GM23248 (cell line): ENCODE measurements at places on chromosomes 1 and 21. TPM values are rescaled to one million over a fixed set of nuclear protein-coding genes. Genes with fewer than 3 reads are reported as not detected.

- DNase-seq: peak; percentile 47
These were observed 25.2 kb upstream of the RCAN1 start for GRCh38 chr21:34639882-34640788.

- DNase-seq: no peak
These were observed 19.2 kb downstream of the MAB21L3 start for GRCh38 chr1:116130356-116130755.

DNA sequence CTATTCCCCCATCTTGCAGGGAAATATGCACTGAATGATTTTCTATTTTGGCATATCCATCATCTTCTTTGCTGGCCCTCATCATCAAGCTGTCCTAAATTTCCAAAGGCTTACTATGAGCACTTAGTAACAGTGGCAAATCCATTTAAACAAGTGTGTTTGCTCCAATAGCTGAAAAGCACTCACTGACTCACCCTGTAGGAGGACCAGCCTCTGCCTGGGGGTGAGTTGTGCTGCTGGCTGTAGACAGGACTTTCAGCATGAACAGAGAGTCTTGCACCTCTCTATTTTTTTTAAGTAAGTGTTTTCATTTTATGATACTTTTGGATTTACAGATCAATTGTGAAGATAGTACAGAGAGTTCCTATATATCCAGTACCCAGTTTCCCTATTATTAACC lies 97.3 kb downstream of the SLC35F3 start:
- no peak for DNase-seq

DNA sequence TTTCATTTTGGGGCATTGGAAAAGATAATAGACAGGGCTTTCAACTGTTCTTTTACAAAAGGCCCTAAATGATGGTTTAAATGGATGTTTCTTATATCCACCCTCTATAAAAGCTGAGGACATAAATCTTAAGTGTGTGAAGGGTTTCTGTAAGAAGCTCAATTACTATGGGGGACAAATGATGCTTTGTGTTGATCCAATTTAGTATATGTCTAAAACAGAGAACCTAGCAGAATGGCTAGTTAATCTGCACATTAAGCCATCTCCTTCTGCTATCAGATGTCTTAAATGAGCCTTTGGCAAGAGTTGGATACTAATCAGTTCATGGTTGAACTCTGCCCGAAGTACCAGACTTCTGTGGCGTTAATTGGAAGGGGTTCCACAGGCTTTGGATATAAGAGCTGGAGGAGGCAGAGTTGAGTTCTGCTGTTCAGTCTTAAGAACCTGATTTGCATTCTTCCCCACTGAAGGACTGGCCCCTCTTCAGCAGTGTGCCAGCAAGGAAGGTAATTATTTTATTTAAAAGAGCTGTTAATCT lies 43.1 kb downstream of the PTGFRN start:
- DNase-seq: no peak

GRCh38 chr1:203180611-203181330 lies 5.1 kb upstream of the MYBPH start:
- no peak for DNase-seq

- no peak for DNase-seq
These were observed 9.9 kb upstream of the PLEKHG5 start for GRCh38 chr1:6501279-6501813.

- peak; percentile 80 for DNase-seq
These were observed 153.2 kb downstream of the TGFB2 start for GRCh38 chr1:218498056-218498938.

- DNase-seq: no peak
These were observed 5.9 kb upstream of the CAMK2N1 start for GRCh38 chr1:20491866-20492265.

DNA sequence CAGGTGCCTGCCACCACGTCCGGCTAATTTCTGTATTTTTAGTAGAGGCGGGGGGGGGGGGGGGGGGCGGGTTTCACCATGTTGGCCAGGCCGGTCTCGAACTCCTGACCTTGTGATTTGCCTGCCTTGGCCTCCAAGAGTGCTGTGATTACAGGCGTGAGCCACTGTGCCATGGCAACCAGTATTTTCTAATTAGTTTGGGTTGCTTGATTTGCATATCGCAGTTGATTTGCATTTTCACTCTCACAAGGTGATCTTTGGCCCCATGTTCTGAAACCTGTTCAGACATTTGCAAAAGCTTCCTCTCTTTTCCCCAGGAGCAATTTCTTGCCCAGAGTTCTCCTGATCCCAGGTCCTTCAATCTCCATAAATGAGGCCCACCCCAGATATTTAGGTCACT lies 1.7 kb downstream of the TOR3A start:
- DNase-seq: no peak

DNA sequence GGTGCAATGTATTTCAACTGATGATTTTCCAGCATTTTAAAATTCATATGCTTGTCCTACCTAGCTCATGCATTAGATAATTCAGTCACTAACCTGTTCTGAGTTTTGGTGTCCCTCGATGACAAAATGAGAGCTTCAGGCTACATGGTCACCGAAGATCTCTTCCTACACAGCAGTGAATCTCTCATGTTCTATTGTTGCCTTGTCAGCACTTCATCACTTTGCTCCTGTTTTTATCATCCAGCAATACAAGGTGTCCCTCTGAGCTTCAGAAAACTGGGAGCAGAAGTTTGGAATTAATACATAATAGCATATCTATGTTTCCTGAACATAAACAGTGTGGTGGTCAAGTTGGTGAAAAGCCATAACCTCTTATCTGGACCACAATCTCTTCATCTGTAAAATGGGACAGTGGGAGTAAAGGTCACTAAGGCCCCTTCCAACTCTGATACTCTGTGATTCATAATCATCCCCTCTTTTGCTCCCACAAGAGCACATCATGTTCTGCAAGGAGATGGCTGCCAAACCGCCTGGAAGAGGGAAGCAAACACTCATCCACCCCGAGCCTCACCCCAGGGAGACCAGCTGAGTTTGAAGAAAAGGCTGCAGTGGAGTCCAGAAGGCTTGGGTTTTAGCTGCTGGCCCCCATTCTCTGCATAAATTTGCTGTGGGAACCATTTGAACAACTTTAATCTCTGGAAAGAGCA lies 137.9 kb upstream of the F3 start:
- DNase-seq: peak; percentile 19

DNA sequence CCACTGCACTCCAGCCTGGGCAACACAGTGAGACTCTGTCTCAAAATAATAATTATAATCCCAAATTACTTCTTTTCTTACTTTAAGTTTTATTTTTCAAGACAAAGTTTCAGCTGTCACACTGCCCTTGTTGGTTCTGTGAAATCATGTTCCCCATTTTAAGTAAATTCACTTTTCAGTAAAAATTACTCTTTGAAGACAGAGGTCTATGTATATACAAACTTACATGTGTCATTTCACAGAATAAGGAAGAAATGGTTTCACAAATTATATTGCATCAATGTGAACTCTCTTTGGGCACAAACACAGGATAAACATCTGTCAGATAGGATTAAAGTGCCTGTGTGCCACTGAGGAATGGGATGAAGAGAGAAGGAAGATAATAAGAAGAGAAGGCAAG lies 33.1 kb upstream of the ETS2 start:
- DNase-seq: no peak

- peak; percentile 73 for DNase-seq
These were observed 1.4 kb downstream of the PINK1 start for GRCh38 chr1:20634594-20635084.

DNA sequence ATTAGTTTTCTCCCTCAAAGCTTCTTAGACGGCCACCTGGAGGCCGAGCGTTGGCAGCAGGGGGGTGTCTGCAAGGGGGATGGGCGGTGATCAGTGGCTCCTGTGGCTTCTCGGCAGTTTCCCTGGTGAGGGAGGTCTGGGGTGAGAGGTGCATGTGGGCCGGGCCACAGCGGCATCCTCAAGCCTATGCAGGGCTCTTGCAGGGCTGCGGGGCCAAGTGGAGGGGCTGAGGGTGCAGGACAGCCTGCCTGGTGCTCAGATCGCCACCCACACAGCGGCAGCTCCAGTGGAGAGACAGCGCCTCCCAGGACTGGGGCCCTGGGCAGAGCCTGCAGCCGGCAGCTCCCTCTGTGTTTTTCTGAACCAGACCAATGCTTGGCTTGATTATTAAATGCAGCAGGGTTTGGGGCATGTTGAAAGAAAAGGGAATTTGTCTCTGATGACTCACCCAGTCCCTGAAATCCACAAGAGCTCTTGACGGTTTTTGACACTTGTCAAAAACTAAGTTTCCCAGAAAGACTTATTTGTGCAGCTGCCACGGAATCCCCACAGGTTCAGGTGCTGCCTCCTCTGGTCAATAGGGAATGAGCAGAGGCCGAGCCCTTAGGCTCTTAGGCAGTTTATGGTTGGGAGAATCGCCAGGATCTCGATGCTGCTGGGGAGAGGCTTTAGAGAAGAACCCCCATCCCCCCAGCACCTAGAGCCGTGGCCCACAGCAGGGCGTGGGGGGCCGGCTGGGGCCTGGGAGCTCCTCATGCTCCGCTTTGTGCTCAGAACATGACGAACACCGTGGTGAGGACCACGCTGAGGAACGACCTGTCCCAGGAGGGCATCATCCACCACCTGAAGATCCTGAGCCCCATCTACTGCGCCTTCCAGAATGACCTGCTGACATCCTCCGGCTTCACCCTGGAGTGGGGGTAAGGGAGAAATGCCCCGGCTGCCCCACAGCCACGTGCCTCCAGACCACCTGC lies 54.7 kb downstream of the UMODL1 start:
- peak; percentile 54 for DNase-seq

- DNase-seq: no peak
These were observed 28.1 kb upstream of the RGS1 start for GRCh38 chr1:192547501-192547900.

GRCh38 chr1:155326020-155326526 lies 5.4 kb downstream of the RUSC1 start:
- DNase-seq: no peak

GRCh38 chr21:26849428-26850115 lies 4.4 kb upstream of the ADAMTS1 start:
- DNase-seq: peak; percentile 82

- DNase-seq: peak; percentile 65
These were observed 668 bp downstream of the RNF11 start for GRCh38 chr1:51236531-51237350.

GRCh38 chr1:169465281-169465680 lies 20.5 kb downstream of the SLC19A2 start:
- no peak for DNase-seq

- peak; percentile 34 for DNase-seq
These were observed 81.6 kb downstream of the CD58 start for GRCh38 chr1:116489231-116489697.

DNA sequence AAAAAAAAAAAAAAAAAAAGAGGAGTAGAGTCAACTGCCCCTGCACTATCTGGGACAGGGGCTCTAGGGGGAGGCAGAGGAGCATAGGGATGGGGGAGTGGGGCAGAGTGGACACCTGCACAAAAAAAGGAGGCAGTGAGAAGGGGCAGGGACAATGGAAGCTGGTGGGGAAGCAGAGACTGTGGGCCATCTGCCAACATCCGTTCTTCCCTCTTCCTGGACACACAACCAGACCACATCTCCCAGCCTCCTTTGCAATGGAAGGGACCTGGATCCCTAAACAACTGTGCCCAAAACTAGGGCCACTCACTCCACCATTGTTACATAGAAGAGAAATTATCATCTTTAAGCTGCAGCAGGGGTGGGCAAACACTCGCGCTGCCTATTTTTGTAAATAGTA lies 38.4 kb downstream of the NEK2 start:
- DNase-seq: no peak

DNA sequence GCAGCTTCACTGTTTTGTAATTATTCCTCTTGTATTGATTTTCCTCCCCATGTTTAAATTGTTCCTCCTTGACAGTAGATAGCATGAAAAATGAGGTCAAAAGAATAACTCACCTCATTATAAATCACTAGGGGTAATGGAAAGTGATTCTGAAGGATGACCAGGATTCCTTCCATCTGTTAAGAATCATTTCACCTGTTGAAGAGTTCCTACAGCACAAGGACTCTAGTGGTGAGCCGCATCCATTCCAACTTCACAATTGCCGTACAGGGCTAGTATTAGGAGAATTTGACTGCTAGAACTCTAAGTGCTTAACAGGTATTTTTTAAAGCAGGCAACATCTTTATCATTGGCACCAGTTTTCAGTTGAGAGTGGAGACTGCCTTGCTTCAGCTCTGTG lies 13.7 kb downstream of the PPP1R12B start:
- DNase-seq: no peak

DNA sequence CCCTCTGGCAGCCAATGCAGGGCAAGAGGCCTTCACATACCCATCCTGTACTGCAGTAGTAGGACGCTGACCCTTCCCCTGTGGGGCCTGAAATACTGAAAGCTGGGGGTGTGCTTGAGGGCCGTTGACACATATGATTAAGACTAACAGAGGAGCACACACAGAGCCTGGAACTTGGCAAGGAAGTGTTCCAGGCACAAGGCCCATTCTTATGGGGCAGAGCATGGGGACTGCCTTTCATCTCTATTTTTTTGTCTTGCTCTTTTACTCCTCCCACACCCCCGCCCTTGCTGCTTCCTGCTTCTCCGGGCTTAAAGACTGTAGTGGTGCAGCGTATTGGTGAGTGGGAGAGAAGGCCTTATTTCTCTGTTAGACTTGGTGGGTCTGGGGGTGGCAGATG lies 137.4 kb downstream of the BACH1 start:
- DNase-seq: no peak

DNA sequence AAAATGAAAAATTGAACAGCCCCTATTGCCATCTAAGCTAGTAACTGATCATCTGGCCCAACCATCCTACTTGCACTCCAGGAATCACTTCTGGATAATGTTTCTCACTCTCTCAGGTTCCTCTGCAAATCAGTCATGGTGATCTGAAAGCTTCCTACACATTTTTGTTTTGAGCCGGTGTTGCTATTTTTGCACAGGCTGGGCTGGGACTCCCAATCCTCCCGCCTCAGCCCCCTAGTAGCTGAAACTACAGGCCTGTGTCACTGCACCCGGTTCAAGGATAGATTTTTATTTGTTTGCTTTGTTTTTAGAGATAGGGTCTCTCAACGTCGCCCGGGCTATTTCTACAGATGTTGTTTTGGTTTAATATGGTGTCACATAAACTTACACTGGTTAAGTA lies 40.5 kb upstream of the HMCN1 start:
- DNase-seq: no peak

Gene RHOC
- total RNA-seq: 486 and 625 TPM in 2 replicates

Gene PSMA5
- total RNA-seq: 38.8 and 53.7 TPM in 2 replicates

Gene PPIAL4G
- not detected in 2 replicates for total RNA-seq

Gene NCF2
- total RNA-seq: not detected in 2 replicates

Gene PDC
- total RNA-seq: 0.63 TPM in 1 of 2 replicates, not detected in the other

Gene TMEM35B
- 49.9 and 61.3 TPM in 2 replicates for total RNA-seq

Gene CNKSR1
- 0.51 TPM in 1 of 2 replicates, not detected in the other for total RNA-seq

Gene TFF2
- not detected in 2 replicates for total RNA-seq

Gene TMCO4
- 24.5 and 25.9 TPM in 2 replicates for total RNA-seq

Gene RHOU
- 1.8 TPM in 2 replicates for total RNA-seq

Gene CA6
- total RNA-seq: not detected in 2 replicates

Gene FAM72B
- total RNA-seq: 0.51 and 1.9 TPM in 2 replicates

Gene RAB42
- 2.5 and 6.1 TPM in 2 replicates for total RNA-seq

Gene IGSF21
- total RNA-seq: not detected in 2 replicates

Gene ANXA9
- not detected in 2 replicates for total RNA-seq

Gene CYP4B1
- total RNA-seq: not detected in 2 replicates

Gene PTGER3
- total RNA-seq: 0.63 and 0.97 TPM in 2 replicates

Gene C8A
- not detected in 2 replicates for total RNA-seq
